NCI-H774 (cell line): ENCODE measurements at places on chromosomes 6 and 20.

GRCh38 chr6:157895585-157895984 lies 72.5 kb downstream of the SNX9 start:
- no peak for DNase-seq

GRCh38 chr6:15630202-15630601 lies 32.6 kb downstream of the DTNBP1 start:
- DNase-seq: no peak

DNA sequence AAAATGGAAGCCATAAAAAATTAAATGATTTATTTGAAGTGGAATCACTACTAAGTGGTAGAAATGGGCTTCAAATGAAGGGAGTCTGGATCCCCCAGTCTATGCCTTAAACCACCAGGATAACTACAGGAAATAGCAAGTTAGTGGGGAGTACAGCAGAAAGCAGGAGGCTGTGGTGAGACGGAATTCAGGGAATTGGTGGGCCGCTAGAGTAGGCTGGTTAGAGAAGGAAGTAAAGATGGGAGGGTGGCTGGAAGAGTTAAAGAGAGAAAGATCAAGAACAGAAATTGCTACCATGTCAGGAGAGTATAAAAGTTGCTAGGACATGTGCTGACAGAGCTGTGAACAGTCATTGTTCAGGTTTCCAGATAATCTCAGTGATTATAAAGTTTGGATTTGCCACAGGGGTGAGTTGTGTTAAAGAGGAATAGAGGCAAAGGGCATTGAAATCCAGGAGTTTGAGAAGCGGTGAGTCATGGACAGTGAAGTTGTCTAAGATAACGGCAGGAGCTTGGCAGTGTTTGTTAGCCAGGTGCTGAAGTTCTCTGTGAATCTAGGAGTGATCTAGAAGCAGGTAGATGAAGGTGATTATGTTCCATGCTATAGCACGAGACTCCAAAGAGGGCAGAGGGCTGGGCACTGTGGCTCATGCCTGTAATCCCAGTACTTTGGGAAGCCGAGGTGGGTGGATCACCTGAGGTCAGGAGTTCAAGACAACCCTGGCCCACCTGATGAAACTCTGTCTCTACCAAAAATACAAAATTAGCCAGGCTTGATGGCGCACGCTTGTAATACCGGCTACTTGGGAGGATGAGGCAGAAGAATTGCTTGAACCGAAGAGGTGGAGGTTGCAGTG lies 13.7 kb upstream of the HINT3 start:
- DNase-seq: no peak

- no peak for DNase-seq
Measured at GRCh38 chr6:13395272-13396237, 67.2 kb upstream of the TBC1D7 start.

GRCh38 chr6:32332433-32332832 lies 39.3 kb downstream of the TSBP1 start:
- DNase-seq: no peak

GRCh38 chr20:52746770-52747169 lies 225.4 kb upstream of the TSHZ2 start:
- no peak for DNase-seq

- DNase-seq: no peak
Measured at GRCh38 chr6:3650959-3651697, 100.4 kb downstream of the PXDC1 start.

- no peak for DNase-seq
Measured at GRCh38 chr6:118621799-118622470, 29.5 kb downstream of the CEP85L start.

GRCh38 chr6:28208111-28208659 lies 16.9 kb upstream of the ZSCAN9 start:
- DNase-seq: no peak

DNA sequence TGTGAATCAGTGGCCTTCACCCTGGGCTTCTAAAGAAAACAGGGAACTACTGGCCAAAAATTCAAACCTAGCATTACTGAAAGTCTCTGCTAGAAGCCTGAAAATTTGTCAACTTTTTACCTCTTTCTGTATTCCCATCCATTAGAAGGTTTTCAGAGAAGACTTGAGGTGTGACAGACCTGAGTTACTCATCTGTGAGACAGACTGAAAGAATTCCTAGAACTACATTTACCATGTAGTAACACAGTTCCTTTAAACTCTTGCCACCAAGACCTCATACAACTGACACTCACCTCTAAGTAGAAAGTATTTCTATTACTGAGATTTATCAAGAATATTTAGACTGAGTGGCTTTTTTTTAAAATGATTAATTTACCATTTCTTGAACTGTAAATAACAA lies 4.5 kb downstream of the DPM1 start:
- DNase-seq: no peak

DNA sequence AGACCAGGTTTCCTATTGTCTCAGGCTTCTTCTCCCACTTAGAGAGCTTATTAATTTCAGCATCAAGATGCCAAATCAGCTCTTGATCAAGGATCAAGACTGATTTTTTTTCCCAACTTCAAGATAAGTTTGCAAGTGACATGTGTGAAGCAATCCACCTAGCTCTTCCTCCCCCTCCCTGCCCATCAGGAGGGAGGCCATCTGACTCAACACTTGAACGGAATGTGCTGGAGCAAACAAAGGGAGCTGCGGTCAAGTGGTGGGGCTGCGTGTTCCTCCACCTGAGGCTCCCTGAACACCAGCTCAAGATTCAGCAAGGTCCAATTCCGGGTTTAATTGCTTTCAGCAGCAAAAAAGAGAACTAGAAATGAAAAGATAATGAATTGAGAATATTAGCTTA lies 38.7 kb downstream of the TTI1 start:
- DNase-seq: no peak
